ENCODE measurements at places on chromosomes 5 and 9. TPM values are rescaled to one million over a fixed set of nuclear protein-coding genes. Genes with fewer than 3 reads are reported as not detected.

Gene COL27A1
- total RNA-seq, result 15.5 TPM

Gene GABRA1
- total RNA-seq, result not detected

Gene PCDHGB1
- total RNA-seq, result 2.1 TPM

Gene SH3PXD2B
- 16.0 TPM for total RNA-seq

Gene PDZD2
- total RNA-seq, result 0.07 TPM

Gene F2RL2
- total RNA-seq, result 5.1 TPM

Gene PCDHGA6
- total RNA-seq, result 0.13 TPM

Gene SNAPC3
- total RNA-seq, result 19.0 TPM

Gene GABRA6
- total RNA-seq, result not detected

Gene ACTBL2
- total RNA-seq, result not detected

Gene IL33
- total RNA-seq, result 1.2 TPM

Gene INSL4
- 15.8 TPM for total RNA-seq

Gene CYLC2
- not detected for total RNA-seq

Gene IFNB1
- total RNA-seq, result not detected

Gene QRFP
- not detected for total RNA-seq

Gene ACOT12
- total RNA-seq, result not detected

Gene IL5
- total RNA-seq, result not detected

Gene OCLN
- total RNA-seq, result 11.9 TPM

Gene CFAP157
- total RNA-seq, result not detected

Gene RNF38
- total RNA-seq, result 8.6 TPM

Gene PCDHB11
- total RNA-seq, result 0.11 TPM

Gene SLC36A3
- not detected for total RNA-seq

Gene CTNND2
- not detected for total RNA-seq

Gene RANBP17
- total RNA-seq, result 3.1 TPM

Gene SLCO6A1
- total RNA-seq, result not detected

Gene SPAAR
- not detected for total RNA-seq

Gene TMC1
- 0.05 TPM for total RNA-seq

Gene SURF6
- total RNA-seq, result 26.2 TPM

Gene ADAM19
- 17.6 TPM for total RNA-seq

Gene FBP1
- not detected for total RNA-seq

Gene PCDHB10
- total RNA-seq, result not detected

Gene EDIL3
- 0.15 TPM for total RNA-seq

Gene NR6A1
- 1.7 TPM for total RNA-seq

Gene CD72
- total RNA-seq, result 0.08 TPM

Gene NTNG2
- total RNA-seq, result 3.6 TPM

Gene LHFPL2
- total RNA-seq, result 60.0 TPM

Gene TRIM7
- 41.8 TPM for total RNA-seq

Gene DNAH5
- 1.0 TPM for total RNA-seq

Gene FGD3
- 0.17 TPM for total RNA-seq
